Natural killer cell (primary cell): ENCODE measurements at places on chromosomes 3 and 15. TPM values are rescaled to one million over a fixed set of nuclear protein-coding genes. Genes with fewer than 3 reads are reported as not detected.

ARPP21 gene
- not detected for total RNA-seq

GOLGA6L10 gene
- 2.7 TPM for total RNA-seq

C15orf62 gene
- 1.4 TPM for total RNA-seq

CPNE4 gene
- not detected for total RNA-seq

CCPG1 gene
- 43.8 TPM for total RNA-seq

SAMMSON gene
- total RNA-seq: not detected

CLDN18 gene
- not detected for total RNA-seq

PRTG gene
- not detected for total RNA-seq

STRC gene
- 2.0 TPM for total RNA-seq

C3orf70 gene
- total RNA-seq: 0.05 TPM

PTX3 gene
- 1.4 TPM for total RNA-seq

GREM1 gene
- total RNA-seq: not detected

TF gene
- 4.3 TPM for total RNA-seq

CRBN gene
- total RNA-seq: 139 TPM

SH2D7 gene
- not detected for total RNA-seq

CPN2 gene
- total RNA-seq: not detected

RETNLB gene
- not detected for total RNA-seq

BFSP2 gene
- total RNA-seq: not detected

GASK1A gene
- total RNA-seq: 0.34 TPM

CACNA2D2 gene
- 56.4 TPM for total RNA-seq

LDHAL6B gene
- total RNA-seq: not detected

RARRES1 gene
- total RNA-seq: not detected

TASOR gene
- 73.5 TPM for total RNA-seq

CYP19A1 gene
- not detected for total RNA-seq

PDCD10 gene
- 58.3 TPM for total RNA-seq

MORC1 gene
- not detected for total RNA-seq

TUSC7 gene
- not detected for total RNA-seq

CHRFAM7A gene
- 18.3 TPM for total RNA-seq

CYP11A1 gene
- total RNA-seq: not detected

HYAL1 gene
- 1.2 TPM for total RNA-seq

CHRD gene
- not detected for total RNA-seq

LMCD1 gene
- total RNA-seq: not detected

SERPINI2 gene
- not detected for total RNA-seq

IL5RA gene
- 0.34 TPM for total RNA-seq

STRIT1 gene
- not detected for total RNA-seq

DCLK3 gene
- total RNA-seq: not detected

PLXNB1 gene
- total RNA-seq: 5.0 TPM

ABCC5 gene
- total RNA-seq: 15.6 TPM

C3orf20 gene
- not detected for total RNA-seq

TNNC1 gene
- total RNA-seq: not detected

C2CD4A gene
- total RNA-seq: not detected

DUOXA2 gene
- not detected for total RNA-seq

WNT5A gene
- total RNA-seq: not detected

SLC9C1 gene
- not detected for total RNA-seq

SPSB4 gene
- not detected for total RNA-seq

CPLX3 gene
- 0.16 TPM for total RNA-seq
